ENCODE measurements at places on chromosomes 6 and 20. TPM values are rescaled to one million over a fixed set of nuclear protein-coding genes. Genes with fewer than 3 reads are reported as not detected.

SLC25A27 gene
- total RNA-seq, result not detected

SIGLEC1 gene
- total RNA-seq, result not detected

ADA gene
- 45.1 TPM for total RNA-seq

KIFC1 gene
- total RNA-seq, result 54.7 TPM

HLA-G gene
- total RNA-seq, result 0.91 TPM

TUBB2B gene
- 0.20 TPM for total RNA-seq

TINAG gene
- total RNA-seq, result not detected

MAP7 gene
- 2.3 TPM for total RNA-seq

PLA2G7 gene
- not detected for total RNA-seq

MACROD2 gene
- total RNA-seq, result not detected

GNMT gene
- 0.60 TPM for total RNA-seq

CAP2 gene
- not detected for total RNA-seq

BPI gene
- total RNA-seq, result not detected

DNA sequence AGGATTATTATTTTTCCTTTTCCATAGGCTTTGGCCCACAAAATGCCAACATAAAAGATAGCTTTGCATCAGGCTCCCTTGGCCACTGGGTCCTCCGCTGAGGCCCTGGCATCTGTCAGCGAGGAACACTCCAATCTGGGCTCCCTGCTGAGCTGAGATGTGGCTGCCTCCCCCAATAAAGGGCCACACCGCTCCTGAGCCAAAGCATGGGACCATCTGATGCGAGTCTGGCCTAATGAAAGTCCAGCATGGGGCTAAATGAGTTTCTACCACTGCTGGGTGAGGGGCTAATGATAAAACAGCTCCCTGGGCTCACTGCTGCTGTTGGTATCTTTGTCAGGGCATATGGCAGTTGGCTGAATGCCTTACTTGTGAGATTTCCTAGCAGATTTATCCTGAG lies 817.5 kb upstream of the SLC35B3 start:
- H3K27me3 ChIP-seq, result no peaks in the 10 kb centered on the region
- no peaks in the 10 kb centered on the region for H3K36me3 ChIP-seq
- no peak overlapping the region for H3K4me3 ChIP-seq
- no peak for DNase-seq

DNA sequence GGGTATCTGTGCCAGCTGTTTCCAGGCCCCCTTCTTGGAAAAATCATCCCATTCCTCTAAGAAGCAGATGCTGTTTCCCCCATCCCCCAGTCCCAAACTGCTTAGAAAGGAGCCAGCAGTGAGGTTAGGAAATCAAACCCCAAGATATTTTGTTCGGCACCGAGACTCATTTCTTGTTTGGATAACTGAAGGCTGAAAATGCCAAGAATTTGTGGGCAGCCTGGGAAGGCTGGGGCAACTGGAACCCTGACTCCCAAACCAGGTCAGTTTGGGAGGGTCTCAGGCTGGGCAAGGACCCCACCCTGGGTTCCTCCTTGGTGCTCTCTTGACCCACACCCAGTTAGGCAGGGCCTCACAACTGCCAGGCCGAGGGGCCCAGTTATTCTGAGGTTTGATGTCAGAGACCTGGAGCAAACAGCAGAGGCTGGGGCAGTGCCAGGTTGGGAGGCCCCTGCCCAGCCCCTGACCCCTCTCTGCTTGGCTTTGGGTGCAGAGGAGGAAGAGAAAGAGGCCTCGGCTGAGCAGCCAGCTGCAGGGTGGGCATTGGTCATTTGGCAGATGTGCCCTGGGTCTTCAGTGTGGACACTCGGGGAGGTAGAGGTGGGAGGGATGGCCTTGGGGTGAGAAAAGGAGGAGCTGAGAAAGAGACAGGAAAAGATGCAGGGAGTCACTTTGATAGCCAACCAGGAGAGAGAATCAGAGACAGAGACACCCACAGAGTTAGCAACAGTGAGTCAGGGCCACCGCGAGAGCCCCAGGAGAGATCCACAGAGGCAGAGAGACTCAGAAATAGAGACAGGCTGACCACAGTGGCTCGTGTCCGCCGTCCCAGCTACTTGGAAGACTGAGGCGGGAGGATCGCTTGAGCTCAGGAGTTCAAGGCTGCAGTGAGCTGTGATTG lies 5.0 kb downstream of the ANGPT4 start:
- no peak overlapping the region for H3K27ac ChIP-seq
- no peak for DNase-seq
- H3K4me1 ChIP-seq, result no peaks in the 10 kb centered on the region
- peaks cover 6% of the 10 kb centered on the region for H3K27me3 ChIP-seq

- H3K4me3 ChIP-seq, result no peak overlapping the region
- H3K27ac ChIP-seq, result no peak overlapping the region
- DNase-seq, result no peak
- H3K36me3 ChIP-seq, result no peaks in the 10 kb centered on the region
- H3K27me3 ChIP-seq, result peaks cover 3% of the 10 kb centered on the region
- no peaks in the 10 kb centered on the region for H3K4me1 ChIP-seq
These were observed 163.3 kb downstream of the ARHGAP18 start for GRCh38 chr6:129546702-129547101.

GRCh38 chr6:35295521-35296315 lies 1.9 kb upstream of the DEF6 start:
- H3K36me3 ChIP-seq, result peaks cover 26% of the 10 kb centered on the region
- H3K27ac ChIP-seq, result peak overlapping the region; percentile 40
- no peak overlapping the region for H3K4me3 ChIP-seq
- peaks cover 31% of the 10 kb centered on the region for H3K4me1 ChIP-seq

- no peak overlapping the region for H3K4me3 ChIP-seq
- peaks cover 10% of the 10 kb centered on the region for H3K36me3 ChIP-seq
- H3K27ac ChIP-seq, result no peak overlapping the region
These were observed 105.8 kb upstream of the SUPT3H start for GRCh38 chr6:45483501-45483900.

DNA sequence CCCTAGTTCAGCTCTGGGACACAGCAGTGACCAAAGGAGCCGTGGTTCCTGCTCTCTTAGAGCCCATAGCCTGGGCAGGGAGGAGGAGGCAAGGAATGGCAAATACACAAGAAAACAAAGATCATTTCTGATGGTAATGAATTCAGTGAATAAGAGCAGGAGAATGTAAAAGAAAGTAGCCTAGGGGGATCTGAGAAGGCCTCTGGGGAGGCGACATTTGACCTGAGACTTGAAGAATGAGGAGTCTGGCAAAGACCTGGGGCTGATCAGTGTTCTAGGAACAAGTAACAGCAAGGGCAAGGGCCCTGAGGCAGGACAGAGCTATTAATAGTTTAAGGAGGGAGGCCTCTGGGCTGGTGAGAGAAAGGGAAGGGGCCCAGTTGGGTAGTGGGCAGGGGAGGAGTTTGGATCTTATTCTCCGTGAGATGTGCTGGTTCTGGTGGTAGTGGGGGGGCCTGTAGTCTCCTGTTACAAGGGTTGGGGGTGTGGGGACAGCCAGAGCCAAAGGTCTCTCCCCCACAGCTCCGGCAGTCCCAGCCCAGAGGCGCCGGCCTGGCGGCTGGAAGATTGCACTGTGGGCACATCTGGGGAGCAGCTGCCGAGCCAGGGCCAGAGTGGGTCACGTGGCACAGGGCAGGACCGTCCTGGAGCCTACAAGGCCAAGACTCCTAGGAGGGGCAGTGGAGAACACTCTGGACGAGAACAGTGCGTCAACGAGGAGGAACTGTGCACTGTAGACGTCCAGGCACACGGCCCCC lies 9.3 kb upstream of the ID1 start:
- H3K36me3 ChIP-seq, result no peaks in the 10 kb centered on the region
- H3K27me3 ChIP-seq, result peaks cover 2% of the 10 kb centered on the region
- DNase-seq, result no peak
- no peak overlapping the region for H3K27ac ChIP-seq
- no peak overlapping the region for H3K4me3 ChIP-seq

DNA sequence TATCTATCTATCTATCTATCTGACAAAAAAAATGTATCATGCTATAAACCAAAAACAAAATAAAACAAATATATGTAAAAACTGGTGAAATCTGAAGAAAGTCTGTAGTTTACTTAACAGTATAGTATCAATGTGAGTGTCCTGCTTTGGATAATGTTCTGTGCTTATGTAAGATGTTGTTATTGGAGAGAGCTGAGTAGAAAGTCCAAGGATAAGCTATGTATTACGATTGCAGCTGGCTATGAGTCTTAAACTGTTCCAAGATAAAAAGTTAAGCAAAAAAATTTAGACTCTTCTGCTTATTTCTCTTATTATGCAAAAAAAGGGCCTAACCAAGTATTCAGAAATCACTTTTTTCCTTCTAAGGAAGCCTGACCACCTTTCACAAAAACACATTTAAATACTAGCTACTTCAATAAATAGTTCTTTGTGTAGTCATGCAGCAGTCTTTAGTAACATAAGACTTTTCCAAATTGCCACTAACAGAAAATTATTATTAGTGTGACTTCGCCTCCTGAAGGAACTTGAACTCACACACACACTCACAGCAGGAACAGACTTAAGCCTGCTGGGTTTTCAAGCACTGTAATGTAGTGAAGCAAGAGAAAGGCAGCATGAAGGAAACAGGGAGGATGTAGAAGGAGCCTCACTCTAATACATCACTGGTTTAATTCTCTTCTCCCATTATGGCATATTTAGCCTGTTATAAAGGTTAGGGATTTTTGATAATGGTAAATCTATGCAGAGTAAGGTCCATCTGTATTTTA lies 265.8 kb upstream of the GJE1 start:
- no peaks in the 10 kb centered on the region for H3K27me3 ChIP-seq
- DNase-seq, result no peak
- H3K4me3 ChIP-seq, result no peak overlapping the region
- H3K36me3 ChIP-seq, result no peaks in the 10 kb centered on the region

DNA sequence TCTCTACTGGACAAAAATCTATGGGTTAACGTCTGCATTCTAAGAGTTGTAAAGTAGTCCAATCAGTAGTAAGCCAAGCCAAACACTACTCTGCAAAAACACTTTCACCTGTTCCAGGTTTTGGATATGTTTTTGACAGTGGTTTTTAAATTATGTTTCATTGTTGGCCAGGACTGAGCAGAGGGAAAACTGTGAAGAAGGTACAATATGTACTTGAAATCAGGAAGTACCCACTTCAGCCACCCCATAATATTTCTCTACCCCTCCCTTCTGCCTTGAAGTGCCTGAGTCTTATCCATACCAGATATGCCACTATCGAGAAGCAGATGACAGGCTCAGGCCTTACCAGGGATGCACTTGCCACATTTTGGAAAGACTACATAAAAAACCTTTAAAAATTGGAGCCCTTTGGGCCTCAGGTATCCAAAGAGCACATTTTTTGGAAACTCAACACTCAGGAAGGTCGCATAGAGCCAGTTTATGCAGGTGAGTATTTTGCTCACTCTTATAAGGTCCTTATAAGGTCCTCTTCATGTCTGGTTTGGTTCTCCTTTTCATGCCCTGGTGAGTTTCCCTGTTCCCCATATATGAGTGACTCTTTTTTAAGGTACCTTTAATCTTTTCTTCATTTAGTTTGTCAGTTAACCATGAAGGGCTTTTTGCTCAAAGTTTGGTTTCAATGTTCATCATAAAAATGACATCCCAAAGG lies 859.3 kb upstream of the FLRT3 start:
- no peak overlapping the region for H3K27ac ChIP-seq
- H3K4me3 ChIP-seq, result no peak overlapping the region
- DNase-seq, result no peak
- H3K4me1 ChIP-seq, result no peaks in the 10 kb centered on the region

- H3K27me3 ChIP-seq, result peaks cover 2% of the 10 kb centered on the region
- no peaks in the 10 kb centered on the region for H3K36me3 ChIP-seq
- no peak for DNase-seq
These were observed 44.9 kb upstream of the CCDC28A start for GRCh38 chr6:138728662-138729061.

DNA sequence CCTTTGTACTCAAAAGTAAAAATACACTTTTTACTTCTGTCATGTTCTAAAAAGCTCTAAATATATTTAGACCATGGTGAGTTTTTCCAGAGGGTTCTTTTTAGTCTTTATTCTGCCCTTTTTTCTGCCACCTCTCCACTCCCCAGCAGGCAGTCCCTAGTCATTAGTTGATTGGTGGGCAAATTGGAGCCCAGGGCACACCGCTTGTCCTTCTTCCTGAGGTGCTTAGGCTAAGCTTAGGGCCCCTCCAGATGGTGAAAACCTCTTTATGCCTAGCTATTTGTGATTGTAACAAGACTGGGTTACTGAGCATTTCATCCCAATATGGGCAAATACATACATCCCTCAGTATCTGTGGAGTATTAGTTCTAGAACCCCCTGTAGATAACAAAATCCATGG lies 6.2 kb downstream of the TREML1 start:
- H3K4me3 ChIP-seq, result peak overlapping the region; percentile 3
- peak overlapping the region; percentile 43 for H3K27ac ChIP-seq
- H3K36me3 ChIP-seq, result peaks cover 4% of the 10 kb centered on the region

GRCh38 chr6:147407571-147407970 lies 100.9 kb upstream of the SAMD5 start:
- no peak overlapping the region for H3K4me3 ChIP-seq
- no peaks in the 10 kb centered on the region for H3K36me3 ChIP-seq
- H3K4me1 ChIP-seq, result no peaks in the 10 kb centered on the region
- no peaks in the 10 kb centered on the region for H3K27me3 ChIP-seq
- no peak for DNase-seq
- H3K27ac ChIP-seq, result no peak overlapping the region

- DNase-seq, result no peak
- H3K4me1 ChIP-seq, result peaks cover 20% of the 10 kb centered on the region
These were observed 485 bp downstream of the ADISSP start for GRCh38 chr20:3767110-3767426.

GRCh38 chr6:52570291-52570700 lies 6.6 kb downstream of the TRAM2 start:
- H3K27ac ChIP-seq, result no peak overlapping the region
- no peak for DNase-seq
- H3K4me3 ChIP-seq, result no peak overlapping the region
- peaks cover 2% of the 10 kb centered on the region for H3K36me3 ChIP-seq

GRCh38 chr6:36821581-36822335 lies 17.5 kb downstream of the CPNE5 start:
- no peak for DNase-seq
- H3K27ac ChIP-seq, result no peak overlapping the region
- no peaks in the 10 kb centered on the region for H3K36me3 ChIP-seq
- no peak overlapping the region for H3K4me3 ChIP-seq
- peaks cover 11% of the 10 kb centered on the region for H3K4me1 ChIP-seq

DNA sequence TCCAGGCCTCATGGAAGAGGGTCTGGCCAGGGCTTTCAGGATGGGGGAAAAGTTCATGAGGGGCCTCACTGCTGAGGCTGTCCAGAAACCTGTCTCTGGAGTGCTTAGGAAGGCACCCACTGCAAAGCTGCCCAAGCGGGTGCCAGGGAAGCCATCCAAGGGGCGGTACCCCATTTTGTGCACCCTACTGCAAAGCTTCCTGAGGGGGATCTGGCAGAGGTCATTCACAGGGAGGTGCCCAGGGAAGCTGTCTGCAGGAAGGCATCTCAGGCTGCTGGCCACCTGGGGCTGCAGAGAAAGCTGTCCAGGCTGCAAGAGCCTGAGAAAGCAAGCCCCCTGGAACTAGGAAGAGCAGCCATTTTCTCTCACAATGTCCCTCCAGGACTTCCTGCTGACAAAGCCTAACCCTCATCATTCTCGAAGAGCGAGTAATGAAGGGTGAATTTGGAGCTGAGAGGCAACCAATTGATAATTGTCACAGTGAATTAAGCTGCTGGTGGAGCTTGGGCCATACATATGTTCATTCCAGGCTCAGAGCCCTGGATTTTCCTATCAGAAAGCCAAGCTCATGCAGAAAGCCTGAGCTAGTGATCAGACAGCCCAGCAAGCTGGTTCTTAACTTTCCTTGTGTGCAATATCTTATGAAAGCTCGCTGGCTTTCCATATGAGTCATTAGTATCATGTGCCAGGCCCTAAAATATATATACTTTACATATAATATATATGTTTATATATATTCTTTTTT lies 62.2 kb upstream of the SLC22A16 start:
- peaks cover 16% of the 10 kb centered on the region for H3K27me3 ChIP-seq
- H3K27ac ChIP-seq, result no peak overlapping the region
- H3K4me3 ChIP-seq, result no peak overlapping the region
- no peaks in the 10 kb centered on the region for H3K36me3 ChIP-seq

Measured in activated T-helper 1 cell treated with anti-CD3 and anti-CD28 coated beads, Interleukin-12 subunit alpha, Interleukin-12 subunit beta, Interleukin-2, Interleukin-4 antibody, amounts not matched to agents 30 ng/mL and 10 ng/mL and 1 ng/mL, durations not matched to agents 14 hours and 24 hours and 36 hours (primary cell).